Gastrocnemius medialis (tissue), 4 donors: ENCODE measurements at places on chromosomes 4 and X.

DNA sequence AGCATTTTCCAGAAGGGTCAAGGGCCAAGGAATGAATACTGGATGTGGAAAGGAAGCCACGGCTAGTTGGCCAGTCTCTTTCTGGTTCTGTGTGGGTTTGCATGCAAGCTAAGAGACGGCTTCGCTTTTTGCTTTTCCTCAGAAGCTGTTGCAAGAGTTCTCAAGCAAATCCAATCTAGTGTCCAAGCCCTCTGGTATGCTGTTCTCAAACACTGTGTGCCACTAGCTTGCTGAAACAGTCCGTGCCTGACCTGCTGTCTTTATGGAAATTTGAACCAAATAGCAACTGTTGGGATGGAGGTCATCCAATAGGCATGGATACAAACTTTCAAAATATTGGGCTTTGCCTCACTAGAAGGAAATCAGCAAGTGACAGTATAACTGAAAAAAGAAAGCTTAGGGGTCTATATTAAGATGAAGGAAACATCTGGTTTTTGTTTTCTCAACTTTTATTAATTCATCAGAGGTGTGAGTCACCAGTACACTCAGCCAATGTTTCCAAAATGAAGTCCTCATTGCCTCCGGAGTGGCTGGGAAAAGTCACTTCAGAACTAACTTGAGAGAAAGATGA lies 70.5 kb downstream of the SLC9A6 start:
- peaks cover 15% of the 10 kb centered on the region for H3K4me1 ChIP-seq
- H3K27ac ChIP-seq = peak overlapping the region; percentile 86
- DNase-seq = peak; percentile 63
- H3K27me3 ChIP-seq = no peaks in the 10 kb centered on the region
- H3K4me3 ChIP-seq = peak overlapping the region; percentile 20

- no peaks in the 10 kb centered on the region for H3K27me3 ChIP-seq
- H3K4me1 ChIP-seq = no peaks in the 10 kb centered on the region
- no peak for DNase-seq
- no peak overlapping the region for H3K4me3 ChIP-seq
- H3K27ac ChIP-seq = no peak overlapping the region
- H3K36me3 ChIP-seq = no peaks in the 10 kb centered on the region
These were observed 90.6 kb downstream of the DCAF8L2 start for GRCh38 chrX:27680726-27681125.

GRCh38 chr4:6887591-6888371 lies 21.8 kb upstream of the TBC1D14 start:
- DNase-seq = no peak
- peaks cover 18% of the 10 kb centered on the region for H3K36me3 ChIP-seq
- H3K27ac ChIP-seq = no peak overlapping the region

DNA sequence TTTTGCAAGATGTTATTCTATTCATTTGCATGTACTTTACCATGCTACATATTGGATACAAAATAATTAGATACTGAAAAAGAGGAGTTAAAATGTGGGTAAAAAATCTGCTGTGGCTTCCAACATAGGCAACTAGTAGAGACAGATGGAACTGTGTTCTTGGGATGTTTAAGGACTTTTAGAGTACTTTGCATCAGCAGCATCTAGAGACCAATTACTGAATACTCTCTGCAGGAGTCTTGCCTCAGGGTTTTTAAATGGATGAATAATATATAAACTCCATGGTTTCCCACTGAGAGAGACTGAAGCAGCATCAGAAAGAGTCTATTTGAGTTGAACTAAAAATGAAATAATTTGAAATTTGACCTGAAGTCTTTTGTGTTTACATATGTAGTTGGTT lies 676.7 kb downstream of the GALNTL6 start:
- H3K4me3 ChIP-seq = no peak overlapping the region
- H3K4me1 ChIP-seq = no peaks in the 10 kb centered on the region
- no peaks in the 10 kb centered on the region for H3K27me3 ChIP-seq
- H3K36me3 ChIP-seq = no peaks in the 10 kb centered on the region
- DNase-seq = no peak

GRCh38 chr4:26217961-26218676 lies 102.7 kb upstream of the RBPJ start:
- H3K36me3 ChIP-seq = no peaks in the 10 kb centered on the region
- H3K27me3 ChIP-seq = no peaks in the 10 kb centered on the region
- no peak overlapping the region for H3K4me3 ChIP-seq
- DNase-seq = no peak

DNA sequence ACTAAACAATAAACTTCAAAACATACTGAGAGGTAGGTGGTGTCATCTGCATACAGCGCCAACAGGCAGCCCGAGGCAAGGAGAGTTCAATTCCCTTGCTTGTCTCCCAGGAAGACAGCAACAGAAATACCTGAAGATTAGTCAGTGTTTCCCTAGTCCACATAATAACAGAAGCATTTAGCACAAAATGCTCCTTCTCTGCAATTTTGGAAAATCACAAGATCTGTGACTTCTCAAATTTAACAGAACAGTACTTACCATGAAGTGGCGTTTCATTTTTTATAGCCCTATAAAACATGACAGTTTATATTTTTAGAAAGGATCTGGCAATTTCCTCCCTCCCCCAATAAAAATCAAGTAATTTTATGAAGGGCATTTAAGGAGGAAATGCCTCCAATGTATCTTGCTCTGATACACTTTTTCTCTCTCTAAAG lies 67.1 kb upstream of the MYOZ2 start:
- DNase-seq = no peak
- H3K27me3 ChIP-seq = no peaks in the 10 kb centered on the region
- no peaks in the 10 kb centered on the region for H3K4me1 ChIP-seq
- no peak overlapping the region for H3K4me3 ChIP-seq
- H3K27ac ChIP-seq = no peak overlapping the region

- no peak for DNase-seq
- no peaks in the 10 kb centered on the region for H3K4me1 ChIP-seq
- H3K4me3 ChIP-seq = no peak overlapping the region
- no peaks in the 10 kb centered on the region for H3K27me3 ChIP-seq
- H3K27ac ChIP-seq = no peak overlapping the region
These were observed 94.4 kb upstream of the GUCY1A1 start for GRCh38 chr4:155572106-155572703.

GRCh38 chr4:174757736-174758135 lies 71.3 kb downstream of the GLRA3 start:
- no peaks in the 10 kb centered on the region for H3K4me1 ChIP-seq
- H3K36me3 ChIP-seq = no peaks in the 10 kb centered on the region
- no peak overlapping the region for H3K4me3 ChIP-seq
- no peaks in the 10 kb centered on the region for H3K27me3 ChIP-seq
- no peak overlapping the region for H3K27ac ChIP-seq

DNA sequence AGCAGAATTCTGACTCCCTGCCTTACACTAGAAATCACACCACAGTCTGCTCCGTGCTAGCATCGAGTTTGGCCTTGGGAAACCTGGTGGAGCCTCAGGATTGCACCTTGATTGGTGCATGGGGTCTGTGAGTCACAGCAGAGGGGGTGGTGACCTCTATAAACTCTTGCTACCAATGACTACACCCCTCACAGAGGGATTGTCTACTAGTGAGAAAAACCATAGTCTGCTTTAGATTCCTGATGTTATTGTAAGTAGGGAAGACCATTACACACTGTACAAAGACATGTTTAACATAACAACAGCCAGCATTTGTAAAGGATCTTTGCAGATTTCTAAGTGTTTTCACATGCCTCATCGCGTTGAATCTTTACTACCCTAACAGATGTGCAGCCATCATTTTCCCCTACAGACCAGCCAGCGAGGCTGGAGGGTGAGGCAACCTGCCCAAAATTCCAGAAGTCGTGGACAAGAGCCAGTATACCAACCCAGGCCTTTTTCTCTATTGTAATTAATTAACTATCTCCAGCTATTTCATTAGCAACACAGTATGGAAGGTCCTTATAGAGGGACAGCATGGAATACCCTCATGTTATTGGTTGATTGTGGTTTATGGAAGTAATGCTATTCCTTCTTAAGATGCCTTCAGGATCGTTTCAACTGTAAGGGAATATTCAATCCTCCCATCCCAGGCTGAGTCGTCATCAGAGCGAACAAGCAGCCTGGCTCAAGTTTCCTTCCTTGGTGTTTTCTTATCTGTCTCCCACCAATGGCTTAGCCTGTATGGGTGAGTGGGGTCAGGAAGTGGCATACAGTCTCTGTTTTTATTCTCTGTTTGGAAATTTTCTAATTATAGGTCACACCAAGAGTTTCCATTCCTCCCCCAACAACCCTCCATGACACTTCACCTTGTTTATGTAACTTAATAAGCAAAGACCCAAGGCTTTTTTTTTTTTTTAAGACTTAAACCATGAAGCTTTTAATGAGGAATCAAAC lies 55.9 kb upstream of the KDR start:
- H3K4me1 ChIP-seq = no peaks in the 10 kb centered on the region
- no peaks in the 10 kb centered on the region for H3K27me3 ChIP-seq
- H3K27ac ChIP-seq = no peak overlapping the region
- H3K4me3 ChIP-seq = no peak overlapping the region
- DNase-seq = no peak
- no peaks in the 10 kb centered on the region for H3K36me3 ChIP-seq

- H3K36me3 ChIP-seq = no peaks in the 10 kb centered on the region
- no peak overlapping the region for H3K27ac ChIP-seq
- peak; percentile 54 for DNase-seq
- no peak overlapping the region for H3K4me3 ChIP-seq
These were observed 234.8 kb upstream of the JADE1 start for GRCh38 chr4:128574706-128575105.

DNA sequence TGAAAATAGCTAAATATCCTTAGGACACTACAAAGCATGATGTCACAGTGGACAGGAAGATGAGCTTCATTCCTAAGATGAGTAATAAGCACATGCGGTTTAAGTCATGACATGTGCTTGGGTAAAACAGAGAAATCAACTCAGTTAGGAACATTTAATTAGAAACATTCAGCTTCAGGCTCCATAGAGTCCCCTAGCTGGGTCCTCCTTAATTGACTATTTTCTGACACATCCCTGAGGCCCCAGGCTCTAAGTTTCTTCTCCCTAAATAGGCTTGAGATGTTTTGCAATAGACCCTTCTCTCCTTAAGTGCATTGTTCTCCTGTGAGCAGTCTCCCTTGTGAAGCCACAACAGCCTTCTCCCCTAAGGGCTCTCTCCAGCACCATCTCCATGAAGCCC lies 70.4 kb upstream of the ANXA3 start:
- DNase-seq = no peak
- H3K27me3 ChIP-seq = no peaks in the 10 kb centered on the region
- no peak overlapping the region for H3K4me3 ChIP-seq
- H3K27ac ChIP-seq = no peak overlapping the region

DNA sequence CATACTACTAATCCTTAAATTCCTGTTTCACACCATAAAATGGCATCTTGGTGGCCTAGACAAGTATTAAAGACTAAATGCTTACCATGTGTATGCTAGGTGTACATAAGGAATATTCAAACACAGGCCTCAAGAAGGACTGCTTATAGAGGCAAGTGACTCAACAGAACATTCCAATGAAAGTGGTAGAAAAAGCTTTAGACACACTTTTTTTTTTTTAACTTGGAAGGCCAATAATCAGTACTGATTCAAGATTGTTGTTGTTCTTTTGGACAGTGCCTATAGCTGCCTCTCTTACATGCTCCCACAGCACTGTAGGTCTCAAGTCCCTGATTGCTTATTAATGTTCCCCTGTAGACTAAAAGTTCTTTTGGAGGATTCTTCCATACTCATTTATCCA lies 77.6 kb downstream of the FBXL5 start:
- peaks cover 2% of the 10 kb centered on the region for H3K4me1 ChIP-seq
- DNase-seq = no peak
- no peaks in the 10 kb centered on the region for H3K27me3 ChIP-seq
- H3K27ac ChIP-seq = no peak overlapping the region
- no peak overlapping the region for H3K4me3 ChIP-seq

GRCh38 chr4:168524006-168524405 lies 27.2 kb downstream of the PALLD start:
- H3K27ac ChIP-seq = no peak overlapping the region
- no peaks in the 10 kb centered on the region for H3K36me3 ChIP-seq
- H3K27me3 ChIP-seq = no peaks in the 10 kb centered on the region
- no peak for DNase-seq

GRCh38 chr4:152946446-152946845 lies 10.3 kb downstream of the FHDC1 start:
- H3K4me1 ChIP-seq = peaks cover 5% of the 10 kb centered on the region
- no peaks in the 10 kb centered on the region for H3K27me3 ChIP-seq
- no peak overlapping the region for H3K4me3 ChIP-seq
- H3K27ac ChIP-seq = no peak overlapping the region

GRCh38 chrX:38770152-38770551 lies 31.1 kb upstream of the MID1IP1 start:
- no peak for DNase-seq
- no peak overlapping the region for H3K4me3 ChIP-seq
- H3K27ac ChIP-seq = no peak overlapping the region
- no peaks in the 10 kb centered on the region for H3K27me3 ChIP-seq

DNA sequence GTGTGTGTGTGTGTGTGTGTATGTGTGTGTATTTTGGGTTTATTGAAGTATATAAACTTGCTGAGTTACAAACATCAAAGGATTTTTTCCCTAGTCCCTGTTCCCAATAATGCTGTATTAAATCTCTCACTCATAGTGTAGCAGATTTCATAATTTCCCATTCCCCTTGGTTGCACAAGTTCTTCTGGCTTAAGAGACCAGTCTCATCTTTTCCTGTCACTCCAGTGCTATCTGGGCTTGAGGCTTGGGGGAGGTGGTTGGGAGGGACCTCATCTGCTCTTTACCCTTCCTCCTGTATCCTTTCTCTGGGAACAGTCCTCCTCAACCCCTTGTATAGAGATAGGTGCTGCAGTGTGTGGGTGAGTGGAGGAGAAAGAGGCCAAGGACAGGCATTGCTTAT lies 285.4 kb upstream of the BOD1L1 start:
- DNase-seq = no peak
- no peak overlapping the region for H3K4me3 ChIP-seq
- no peaks in the 10 kb centered on the region for H3K27me3 ChIP-seq
- no peaks in the 10 kb centered on the region for H3K4me1 ChIP-seq

DNA sequence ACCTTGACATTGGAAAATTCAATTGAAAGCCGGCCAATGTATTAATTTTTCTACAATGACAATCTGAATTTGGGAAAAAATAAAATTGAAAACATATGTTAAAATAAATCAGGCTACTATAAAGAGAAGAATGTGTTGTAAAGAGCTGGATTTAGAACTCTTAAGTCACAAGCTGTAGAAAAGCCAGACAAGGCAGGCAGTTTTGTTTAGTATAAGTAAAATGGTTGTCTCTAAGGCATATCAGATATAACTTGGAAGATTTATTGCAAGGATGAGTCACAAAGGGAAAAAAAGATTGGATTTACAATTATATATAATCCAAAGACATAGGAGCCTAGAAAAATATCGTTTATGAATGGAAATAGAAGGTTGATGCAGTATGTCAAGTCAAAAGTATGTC lies 549.1 kb upstream of the EPHA5 start:
- no peaks in the 10 kb centered on the region for H3K36me3 ChIP-seq
- DNase-seq = no peak

GRCh38 chrX:145820825-145821224 lies 3.2 kb downstream of the SLITRK2 start:
- H3K4me3 ChIP-seq = no peak overlapping the region
- DNase-seq = no peak
- no peak overlapping the region for H3K27ac ChIP-seq
